Naive thymus-derived CD4-positive, alpha-beta T cell (primary cell): ENCODE measurements at places on chromosomes 13 and 19. TPM values are rescaled to one million over a fixed set of nuclear protein-coding genes. Genes with fewer than 3 reads are reported as not detected.
A peak's percentile ranks its signal among the peaks of the same experiment; 100 is the strongest.

PALM gene
- polyA plus RNA-seq = not detected

NMRK2 gene
- polyA plus RNA-seq = not detected

PODNL1 gene
- not detected for polyA plus RNA-seq

FARSA gene
- polyA plus RNA-seq = 88.3 TPM

CACNA1A gene
- polyA plus RNA-seq = 0.05 TPM

ACTMAP gene
- 3.6 TPM for polyA plus RNA-seq

GRCh38 chr19:5147978-5148793 lies 179.3 kb downstream of the KDM4B start:
- peaks cover 57% of the 10 kb centered on the region for H3K36me3 ChIP-seq
- H3K4me1 ChIP-seq = no peaks in the 10 kb centered on the region
- no peak overlapping the region for H3K27ac ChIP-seq
- no peak for DNase-seq

DNA sequence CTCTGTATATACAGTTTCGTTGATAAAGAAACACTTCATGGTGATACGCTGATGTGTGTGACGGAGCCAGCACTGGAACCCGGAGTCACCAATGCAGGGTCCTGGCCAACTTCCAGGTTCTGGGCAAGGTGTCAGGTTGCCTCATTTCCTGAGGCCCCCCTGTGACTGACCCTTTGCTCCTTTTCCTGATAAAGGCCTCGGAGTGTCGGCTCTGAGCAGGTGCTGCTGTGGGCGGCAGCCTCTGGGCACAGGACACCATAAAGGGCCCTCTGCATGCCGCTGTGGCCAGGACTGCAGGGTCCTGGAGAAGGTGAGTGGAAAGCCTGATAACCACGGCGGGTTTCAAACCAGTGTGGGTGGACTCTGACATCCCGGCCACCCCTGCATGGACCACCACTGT lies 17.3 kb upstream of the MYDGF start:
- no peaks in the 10 kb centered on the region for H3K27me3 ChIP-seq
- peaks cover 91% of the 10 kb centered on the region for H3K36me3 ChIP-seq
- no peak overlapping the region for H3K4me3 ChIP-seq
- DNase-seq = no peak
- H3K4me1 ChIP-seq = no peaks in the 10 kb centered on the region

DNA sequence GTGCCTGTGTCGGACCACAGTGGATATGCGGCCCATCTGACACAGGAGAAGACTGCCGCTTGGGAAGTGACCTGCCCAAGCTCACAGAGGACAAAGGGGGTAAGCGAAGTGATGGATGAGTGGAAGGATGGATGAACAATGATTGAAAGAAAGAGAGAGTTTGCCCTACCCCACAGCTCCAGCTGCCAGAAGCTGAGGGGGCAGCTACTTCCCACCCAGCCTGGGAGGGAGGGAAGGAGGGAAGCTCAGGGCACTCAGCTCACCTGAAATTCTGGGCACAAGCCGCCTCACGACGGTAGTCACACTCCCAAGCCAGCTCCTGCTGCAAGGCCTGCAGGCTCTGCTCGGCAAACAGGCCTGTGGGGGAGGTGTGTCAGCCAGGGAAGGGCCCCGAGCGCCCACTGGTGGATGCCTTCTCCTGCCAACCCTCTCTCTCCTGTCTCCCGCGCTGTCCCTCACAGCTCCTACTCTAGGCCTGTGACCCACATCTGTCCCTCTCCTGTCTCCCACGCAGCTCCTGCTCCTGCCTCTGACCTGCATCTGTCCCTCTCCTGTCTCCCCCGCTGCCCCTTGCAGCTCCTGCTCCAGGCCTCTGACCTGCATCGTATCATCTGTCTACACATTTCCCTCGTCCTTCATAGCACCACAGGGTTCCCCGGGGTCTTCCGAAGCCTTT lies 12.0 kb upstream of the NUMBL start:
- no peaks in the 10 kb centered on the region for H3K27me3 ChIP-seq
- no peak overlapping the region for H3K27ac ChIP-seq
- H3K36me3 ChIP-seq = no peaks in the 10 kb centered on the region
- no peaks in the 10 kb centered on the region for H3K4me1 ChIP-seq
- H3K4me3 ChIP-seq = no peak overlapping the region

DNA sequence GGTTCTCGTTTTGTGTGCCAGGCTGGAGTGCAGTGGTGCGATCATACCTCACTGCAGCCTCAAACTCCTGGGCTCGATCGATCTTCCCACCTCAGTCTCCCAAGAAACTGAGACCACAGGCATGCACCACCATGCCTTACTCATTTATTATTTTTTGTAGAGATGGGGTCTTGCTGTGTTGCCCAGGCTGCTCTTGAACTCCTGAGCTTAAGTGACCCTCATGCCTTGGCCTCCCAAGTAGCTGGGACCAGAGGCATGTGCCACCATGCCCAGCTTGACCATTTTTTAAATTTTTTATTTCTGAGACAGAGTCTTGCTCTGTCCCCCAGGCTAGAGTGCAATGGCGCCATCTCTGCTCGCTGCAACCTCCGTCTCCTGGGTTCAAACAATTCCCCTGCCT lies 10.2 kb upstream of the GNA11 start:
- no peaks in the 10 kb centered on the region for H3K27me3 ChIP-seq
- H3K36me3 ChIP-seq = no peaks in the 10 kb centered on the region
- DNase-seq = no peak
- no peaks in the 10 kb centered on the region for H3K4me1 ChIP-seq
- no peak overlapping the region for H3K27ac ChIP-seq

GRCh38 chr19:16456652-16457194 lies 15.0 kb downstream of the EPS15L1 start:
- no peak overlapping the region for H3K4me3 ChIP-seq
- H3K27me3 ChIP-seq = no peaks in the 10 kb centered on the region
- no peak overlapping the region for H3K27ac ChIP-seq
- H3K4me1 ChIP-seq = peaks cover 22% of the 10 kb centered on the region

DNA sequence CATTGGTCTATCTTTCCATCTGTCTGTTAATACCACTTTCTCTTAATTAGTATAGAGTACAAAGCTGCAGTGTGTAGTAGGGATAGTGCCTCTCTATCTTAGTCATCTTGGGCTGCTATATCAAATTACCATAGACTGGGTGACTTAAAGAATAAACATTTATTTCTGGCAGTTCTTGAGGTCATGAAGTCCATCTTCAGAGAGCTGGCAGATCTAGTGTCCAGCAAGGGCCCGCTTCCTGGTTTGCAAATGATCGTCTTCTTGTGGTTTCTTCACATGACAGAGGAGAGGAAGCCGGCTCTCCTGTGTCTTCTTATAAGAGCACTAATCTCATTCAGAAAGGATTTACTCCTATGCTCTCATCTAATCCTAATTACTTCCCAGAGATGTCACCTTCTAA lies 6.1 kb downstream of the ZNF700 start:
- no peak for DNase-seq
- H3K27me3 ChIP-seq = no peaks in the 10 kb centered on the region
- H3K4me1 ChIP-seq = peaks cover 4% of the 10 kb centered on the region
- no peak overlapping the region for H3K4me3 ChIP-seq

- H3K27ac ChIP-seq = no peak overlapping the region
- DNase-seq = no peak
- no peak overlapping the region for H3K4me3 ChIP-seq
- no peaks in the 10 kb centered on the region for H3K4me1 ChIP-seq
Measured at GRCh38 chr19:5880604-5881078, 10.3 kb upstream of the FUT5 start.

DNA sequence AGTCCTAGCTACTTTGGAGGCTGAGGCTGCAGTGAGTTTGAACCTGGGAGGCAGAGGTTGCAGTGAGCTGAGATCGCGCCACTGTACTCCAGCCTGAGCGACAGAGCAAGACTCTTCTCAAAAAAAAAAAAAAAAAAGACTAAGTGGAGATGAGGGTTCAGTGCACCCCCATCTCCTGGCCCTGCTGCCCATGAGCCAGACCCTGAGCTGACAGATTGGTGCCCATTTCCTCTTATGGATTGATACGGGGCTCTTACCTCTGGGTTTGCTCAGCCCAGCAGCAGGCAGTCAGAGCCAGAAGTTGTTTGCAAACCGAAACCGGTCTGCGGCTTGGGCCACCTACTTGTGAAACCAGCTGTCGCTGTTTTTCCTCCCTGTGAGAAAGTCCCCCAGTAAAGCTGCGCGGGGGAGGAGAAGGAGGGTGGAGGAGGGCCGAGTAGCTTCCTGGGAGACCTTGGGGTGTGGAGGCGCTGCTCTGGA lies 36.9 kb downstream of the ARRDC2 start:
- H3K27ac ChIP-seq = peak overlapping the region; percentile 76
- H3K4me1 ChIP-seq = peaks cover 31% of the 10 kb centered on the region
- H3K4me3 ChIP-seq = peak overlapping the region; percentile 79
- DNase-seq = peak; percentile 73
- no peaks in the 10 kb centered on the region for H3K27me3 ChIP-seq

- no peaks in the 10 kb centered on the region for H3K36me3 ChIP-seq
- no peak for DNase-seq
- no peaks in the 10 kb centered on the region for H3K27me3 ChIP-seq
- H3K4me3 ChIP-seq = no peak overlapping the region
- no peak overlapping the region for H3K27ac ChIP-seq
Measured at GRCh38 chr19:31418055-31418454, 68.8 kb upstream of the TSHZ3 start.

GRCh38 chr13:113616991-113617749 lies 32.6 kb downstream of the TFDP1 start:
- no peaks in the 10 kb centered on the region for H3K27me3 ChIP-seq
- H3K36me3 ChIP-seq = no peaks in the 10 kb centered on the region
- no peak for DNase-seq
- no peaks in the 10 kb centered on the region for H3K4me1 ChIP-seq
- no peak overlapping the region for H3K27ac ChIP-seq

DNA sequence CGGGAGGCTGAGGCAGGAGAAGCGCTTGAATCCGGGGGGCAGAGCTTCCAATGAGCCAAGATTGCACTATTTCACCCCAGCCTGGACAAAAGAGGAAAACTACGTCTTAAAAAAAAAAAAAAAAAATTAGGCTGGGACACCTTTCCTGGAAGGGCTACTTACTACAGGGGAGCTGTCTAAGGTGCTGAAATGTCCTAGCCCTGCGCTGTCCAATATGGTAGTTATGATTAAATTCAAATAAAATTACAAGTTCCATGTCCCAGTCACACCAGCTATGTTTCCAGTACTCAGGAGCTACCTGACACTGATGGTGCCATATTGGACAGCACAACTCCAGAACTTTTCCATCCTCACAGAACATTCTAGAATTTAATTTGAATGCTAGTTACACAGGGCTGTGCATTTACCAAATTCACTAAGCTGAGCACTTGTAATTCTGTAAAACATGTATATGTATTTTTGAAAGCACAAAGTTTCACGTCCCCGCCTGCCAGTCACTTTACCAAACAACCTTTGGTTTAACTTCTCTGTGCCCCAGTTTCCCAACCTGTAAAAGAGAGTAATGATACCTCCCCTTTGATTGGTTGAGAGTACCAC lies 9.2 kb upstream of the ZSCAN22 start:
- H3K27me3 ChIP-seq = no peaks in the 10 kb centered on the region
- H3K4me3 ChIP-seq = no peak overlapping the region
- no peak overlapping the region for H3K27ac ChIP-seq
- H3K4me1 ChIP-seq = no peaks in the 10 kb centered on the region
- no peak for DNase-seq

DNA sequence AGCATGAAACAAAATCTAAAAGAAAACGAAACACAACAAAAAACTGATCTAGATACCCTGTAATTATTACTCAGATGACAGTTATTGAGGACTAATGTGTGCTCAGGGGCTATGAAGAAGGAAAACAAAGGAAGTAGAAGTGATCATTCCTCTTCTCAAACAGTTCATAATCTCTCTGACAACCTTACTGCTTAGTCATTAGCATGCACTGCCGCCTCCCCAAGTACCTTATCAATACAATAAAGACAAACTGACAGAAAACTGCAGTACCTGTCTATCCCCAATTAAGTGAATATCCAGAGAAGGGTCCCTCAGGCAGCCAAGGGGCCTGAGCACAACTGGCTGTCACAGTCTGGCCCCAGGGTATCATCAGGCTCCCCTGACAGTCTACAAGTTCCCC lies 22.0 kb upstream of the POU4F1 start:
- no peaks in the 10 kb centered on the region for H3K27me3 ChIP-seq
- no peak for DNase-seq
- no peak overlapping the region for H3K27ac ChIP-seq
- peaks cover 33% of the 10 kb centered on the region for H3K36me3 ChIP-seq
- no peaks in the 10 kb centered on the region for H3K4me1 ChIP-seq

DNA sequence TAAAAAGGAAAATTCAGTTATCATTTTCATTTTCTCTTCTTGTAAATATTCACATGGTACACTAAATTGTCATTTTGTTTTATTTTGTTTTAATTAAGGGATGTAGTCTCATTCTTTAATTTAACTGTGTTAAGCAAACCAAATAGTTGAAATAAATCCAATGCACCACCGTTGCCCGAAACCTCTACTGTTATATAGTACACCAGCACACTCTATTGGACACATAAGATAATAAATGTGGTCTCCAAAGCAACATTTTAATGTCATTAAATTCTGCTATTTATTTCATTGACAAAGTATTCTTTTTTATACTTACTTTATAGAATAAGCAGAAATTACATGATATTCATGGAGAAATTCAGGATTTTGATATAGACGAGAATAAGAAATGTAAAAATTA lies 156.4 kb upstream of the FREM2 start:
- no peak overlapping the region for H3K27ac ChIP-seq
- no peaks in the 10 kb centered on the region for H3K36me3 ChIP-seq
- no peaks in the 10 kb centered on the region for H3K4me1 ChIP-seq
- no peaks in the 10 kb centered on the region for H3K27me3 ChIP-seq
- no peak overlapping the region for H3K4me3 ChIP-seq
- DNase-seq = no peak

DNA sequence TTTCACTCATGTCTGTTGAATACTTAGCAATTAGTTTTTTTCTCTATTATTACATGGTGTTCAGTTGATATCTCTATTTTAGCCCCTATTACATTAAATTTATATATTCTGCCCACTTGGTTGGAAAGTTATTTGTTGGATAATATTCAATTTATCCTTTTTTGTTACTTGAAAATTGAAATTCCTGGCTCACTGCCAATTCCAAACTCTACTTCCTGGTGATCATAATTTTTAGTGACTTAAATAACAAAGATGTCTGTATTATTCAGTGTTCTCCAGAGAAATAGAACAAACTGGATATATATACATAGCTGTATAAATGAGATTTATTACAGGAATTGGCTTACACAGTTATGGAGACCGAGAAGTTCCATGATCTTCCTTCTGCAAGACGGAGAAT lies 93.6 kb downstream of the GPC5 start:
- no peaks in the 10 kb centered on the region for H3K27me3 ChIP-seq
- H3K4me3 ChIP-seq = no peak overlapping the region
- DNase-seq = no peak
- H3K4me1 ChIP-seq = no peaks in the 10 kb centered on the region
- no peak overlapping the region for H3K27ac ChIP-seq

GRCh38 chr13:107482688-107483087 lies 732.6 kb downstream of the LIG4 start:
- no peaks in the 10 kb centered on the region for H3K36me3 ChIP-seq
- H3K27me3 ChIP-seq = no peaks in the 10 kb centered on the region
- DNase-seq = no peak
- no peak overlapping the region for H3K4me3 ChIP-seq
